ENCODE measurements at places on chromosomes 5 and 9.
A peak's percentile ranks its signal among the peaks of the same experiment; 100 is the strongest.

- DNase-seq = peak; percentile 3
These were observed 183.2 kb downstream of the FRMD3 start for GRCh38 chr9:83355024-83355444.

GRCh38 chr5:122183788-122184170 is 54.4 kb downstream of the ZNF474 start:
- DNase-seq = no peak

DNA sequence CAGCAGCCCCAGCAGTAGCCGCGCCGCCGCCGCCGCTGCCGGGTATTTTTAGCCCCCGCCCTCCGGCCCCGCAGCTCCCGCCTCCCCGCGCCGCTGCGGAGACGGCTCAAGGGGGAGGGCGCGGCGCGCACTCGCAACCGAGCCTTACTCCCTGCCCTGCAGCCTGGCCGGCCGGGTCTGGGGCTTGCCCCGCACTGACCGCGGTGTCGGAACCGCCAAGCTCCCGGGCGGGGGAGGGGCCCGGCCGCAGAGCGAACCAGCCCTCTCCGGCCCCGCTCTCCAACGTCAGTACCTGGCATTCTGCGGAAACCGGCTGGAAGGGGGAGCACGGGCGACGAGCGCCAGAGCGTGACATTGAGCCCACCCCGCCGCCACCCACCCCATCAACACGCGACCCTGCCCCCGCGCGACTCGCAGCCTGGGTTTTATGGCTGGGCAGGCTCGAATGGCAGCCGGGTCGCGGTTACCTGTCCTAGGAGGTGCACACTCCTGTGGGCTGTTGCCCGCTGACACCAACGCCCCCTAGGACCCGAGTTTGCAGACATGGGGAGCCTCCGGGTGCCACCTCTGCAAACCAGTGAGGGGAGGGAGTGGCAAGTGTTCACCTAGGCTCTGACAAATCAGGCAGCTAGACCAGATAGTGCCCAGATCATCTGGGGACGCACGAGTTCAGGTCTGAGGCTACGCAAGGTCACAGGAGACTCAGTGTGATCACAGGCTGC is at the start of gene ACSL6:
Gene ACSL6 (minus strand): TSS at position 37 of the 722 bp plus-strand sequence. CDS start 105 bp downstream, outside the sequence.
- no peak for DNase-seq

DNA sequence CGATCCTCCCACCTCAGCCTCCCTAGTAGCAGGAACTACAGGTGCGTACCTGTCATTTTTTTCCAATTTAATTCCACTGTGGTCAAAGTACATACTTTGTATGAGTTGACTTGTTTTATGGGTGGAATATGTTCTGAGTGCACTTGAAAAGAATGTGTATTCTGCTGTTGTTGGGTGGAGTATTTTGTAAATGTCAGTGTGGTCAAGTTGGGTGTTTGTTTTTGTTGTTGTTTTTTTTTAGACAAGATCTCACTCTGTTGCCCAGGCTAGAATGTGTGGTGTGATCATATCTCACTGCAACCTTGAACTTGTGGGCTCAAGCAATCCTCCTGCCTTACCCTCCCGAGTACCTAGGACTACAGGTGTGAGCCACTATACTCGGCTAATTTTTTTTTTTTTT is 17.9 kb downstream of the SLC25A25 start:
- no peak for DNase-seq

DNA sequence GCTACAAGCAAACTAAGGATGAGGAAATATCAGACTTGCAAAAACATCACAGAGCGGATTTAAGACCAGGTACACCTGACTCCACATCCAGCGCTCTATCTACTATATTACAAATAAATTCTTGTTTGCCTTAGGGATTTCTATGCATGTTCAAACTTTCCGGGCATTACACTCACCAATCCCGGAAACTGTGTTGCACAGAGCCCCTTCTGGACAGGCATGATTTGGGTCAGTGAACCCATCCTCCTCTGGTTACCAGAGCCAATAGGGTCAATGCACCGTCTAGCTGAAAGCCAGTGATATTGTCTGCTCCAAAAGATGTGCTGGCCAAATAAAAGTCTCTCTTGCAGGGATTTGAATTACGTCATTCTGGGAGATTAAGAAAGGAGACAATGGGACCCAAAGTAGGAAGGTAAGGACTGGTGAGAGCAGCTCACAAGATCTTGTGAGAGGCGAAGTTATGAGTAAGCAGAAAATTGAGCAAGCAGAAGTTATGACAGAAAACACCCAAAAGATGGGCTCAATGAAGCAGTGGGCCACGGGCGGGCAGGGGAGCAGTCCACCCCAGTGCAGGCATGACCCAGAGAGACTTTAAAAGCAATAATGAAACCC is 155.8 kb upstream of the RAI14 start:
- peak; percentile 62 for DNase-seq

GRCh38 chr9:74036549-74037231 is 460.4 kb upstream of the RORB start:
- peak; percentile 73 for DNase-seq

- DNase-seq = peak; percentile 70
These were observed 498.6 kb upstream of the GRIN3A start for GRCh38 chr9:102237094-102237493.

GRCh38 chr5:84131372-84131771 is 253.3 kb downstream of the EDIL3 start:
- DNase-seq = no peak

GRCh38 chr5:131548176-131548575 is 86.9 kb downstream of the RAPGEF6 start:
- DNase-seq = no peak

GRCh38 chr5:74081126-74081525 is 455.1 kb downstream of the ARHGEF28 start:
- DNase-seq = no peak

DNA sequence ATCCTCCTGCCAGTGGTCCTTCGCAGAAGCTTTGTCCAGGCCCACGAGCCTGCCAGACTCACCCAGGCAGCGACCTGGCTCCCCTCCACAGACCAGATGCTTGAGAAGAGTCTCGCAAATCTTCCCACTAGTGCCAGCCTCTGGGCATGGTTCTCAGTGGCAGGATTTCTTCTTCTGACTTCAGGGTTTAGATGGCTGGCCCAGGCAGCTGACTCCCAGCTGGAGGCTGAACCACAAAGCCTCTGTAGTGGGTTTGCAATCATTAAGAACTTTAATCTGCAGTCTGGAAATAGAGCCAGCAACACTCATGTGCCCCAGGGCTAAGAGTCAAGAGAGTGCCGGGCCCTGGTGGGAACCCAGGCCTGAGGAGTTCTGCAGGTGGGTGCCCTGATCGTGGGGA is 90.6 kb upstream of the ICE1 start:
- no peak for DNase-seq

- DNase-seq = no peak
These were observed 131.3 kb downstream of the GLIS3 start for GRCh38 chr9:4168526-4168925.

GRCh38 chr5:78627175-78627574 is 21.4 kb downstream of the LHFPL2 start:
- peak; percentile 35 for DNase-seq

GRCh38 chr5:499233-500209 is 24.7 kb downstream of the SLC9A3 start:
- no peak for DNase-seq

GRCh38 chr5:154179846-154180710 is 10.5 kb upstream of the GALNT10 start:
- DNase-seq = peak; percentile 45

DNA sequence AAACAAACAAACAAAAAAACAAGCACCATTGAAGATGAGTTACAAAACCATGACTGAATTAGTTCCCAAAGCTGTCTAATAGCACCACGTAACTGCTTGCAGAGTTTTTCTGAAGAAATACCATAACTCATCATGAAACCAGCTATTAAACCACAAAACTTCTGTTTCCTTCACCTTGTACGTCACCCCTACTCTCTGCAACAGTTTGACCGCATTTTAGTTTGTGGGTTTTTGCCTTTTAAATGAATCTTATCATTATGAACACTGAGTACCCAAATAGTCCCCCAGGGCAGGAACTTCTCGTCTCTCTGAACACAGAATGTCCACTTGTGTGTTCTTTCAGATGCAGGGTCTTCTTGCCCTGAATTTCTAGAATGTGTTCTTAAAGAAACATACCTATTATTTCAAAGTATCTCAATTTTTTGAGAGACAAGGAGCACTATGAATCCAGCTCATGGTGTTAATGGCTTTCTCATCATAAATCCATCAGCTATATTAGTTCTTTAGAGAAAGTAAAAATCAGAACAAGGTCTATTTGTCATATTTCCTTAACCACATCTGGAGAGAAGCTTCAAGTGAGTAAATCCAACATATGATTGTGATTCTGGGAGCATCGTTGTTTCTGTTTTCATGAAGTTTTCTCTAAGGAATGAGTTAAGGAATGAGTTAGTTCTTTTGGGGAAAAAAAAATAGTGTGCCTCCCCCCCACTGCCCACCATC is 210.6 kb downstream of the AUH start:
- DNase-seq = peak; percentile 98

- no peak for DNase-seq
These were observed 11.9 kb downstream of the MSX2 start for GRCh38 chr5:174736331-174736721.

- peak; percentile 63 for DNase-seq
These were observed 144.9 kb downstream of the MYO10 start for GRCh38 chr5:16791036-16791705.

DNA sequence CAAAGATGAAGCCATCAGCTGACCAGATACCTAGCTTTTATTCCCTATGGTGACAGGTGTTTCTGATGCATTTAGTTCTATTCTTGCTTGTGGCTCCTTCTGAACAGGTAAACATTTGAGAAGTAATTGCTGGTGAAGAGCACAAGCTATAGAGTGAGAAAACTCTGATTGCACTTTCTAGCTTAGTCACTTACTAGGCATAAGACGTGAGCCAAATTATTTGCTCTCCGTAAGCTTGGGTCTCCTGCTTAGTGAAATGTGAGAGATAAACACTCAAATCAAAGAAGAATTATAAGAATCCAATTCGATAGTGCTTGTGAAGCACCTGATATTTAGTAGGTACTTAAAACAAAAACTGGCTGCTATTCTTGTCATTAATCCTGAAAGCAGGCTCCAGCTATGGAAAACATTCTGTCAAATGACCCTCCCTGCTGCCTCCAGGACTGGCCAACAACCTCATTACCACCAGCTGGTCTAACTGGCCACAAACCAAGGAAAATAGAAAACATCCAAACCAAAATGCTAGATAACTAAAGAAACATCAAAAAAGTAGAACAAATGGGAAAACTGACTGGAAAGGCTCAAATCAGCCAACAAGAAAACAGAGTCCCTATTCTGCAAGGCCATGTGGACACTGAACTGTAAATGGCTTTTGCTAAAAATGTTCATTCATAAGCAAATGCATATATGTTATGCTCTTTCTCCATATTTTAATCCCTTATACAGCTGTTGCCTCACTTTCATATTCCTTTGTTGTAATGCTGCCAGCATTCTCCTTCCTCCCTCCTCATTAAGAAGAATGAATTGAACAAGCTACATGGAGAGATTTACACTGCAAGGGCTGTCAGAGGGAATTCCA is 616.1 kb downstream of the DTWD2 start:
- DNase-seq = no peak

DNA sequence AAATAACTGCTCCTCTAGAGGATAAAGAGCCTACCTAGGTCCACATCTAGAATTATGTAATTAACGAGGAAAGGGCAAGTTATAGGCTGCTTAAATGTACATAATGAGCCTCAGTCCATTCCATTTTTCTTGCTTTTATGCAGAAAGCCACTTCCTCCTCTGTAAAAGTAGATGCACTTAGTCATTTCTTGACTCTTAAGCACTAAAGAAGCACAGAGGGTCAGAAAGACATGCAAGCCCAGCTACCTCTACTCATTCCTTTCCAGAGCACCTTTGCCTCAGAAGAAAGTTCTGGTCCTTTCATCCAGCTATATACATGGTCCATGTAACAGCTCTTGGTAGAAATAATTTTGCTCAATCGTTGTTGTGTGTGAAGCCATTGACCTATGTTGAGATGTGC is 308.0 kb upstream of the NREP start:
- peak; percentile 8 for DNase-seq

DNA sequence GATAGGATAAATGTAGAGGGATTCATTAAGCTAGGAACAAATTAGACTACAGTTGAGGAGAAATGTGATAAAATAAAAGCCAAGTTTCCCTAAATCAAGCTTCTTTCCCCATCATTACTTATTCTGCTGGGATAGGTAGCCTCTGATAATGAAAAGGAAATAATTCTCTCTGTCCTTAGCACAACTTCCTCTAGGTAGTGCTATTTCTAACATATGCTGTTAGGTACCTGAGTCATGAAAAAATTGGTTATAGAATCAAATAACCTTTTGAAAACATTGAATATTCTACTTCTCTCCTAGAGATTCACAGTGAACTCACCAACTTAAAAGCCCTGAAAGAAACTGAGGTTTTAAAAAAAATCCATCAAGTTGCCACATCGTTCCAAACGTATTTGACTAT is 1793.1 kb downstream of the EFNA5 start:
- no peak for DNase-seq

- peak; percentile 58 for DNase-seq
These were observed 146.4 kb downstream of the HACD4 start for GRCh38 chr9:20884985-20885593.

GRCh38 chr9:35980289-35981011 is 22.5 kb upstream of the OR2S2 start:
- no peak for DNase-seq

GRCh38 chr5:83503662-83504061 is 32.1 kb downstream of the VCAN start:
- no peak for DNase-seq

DNA sequence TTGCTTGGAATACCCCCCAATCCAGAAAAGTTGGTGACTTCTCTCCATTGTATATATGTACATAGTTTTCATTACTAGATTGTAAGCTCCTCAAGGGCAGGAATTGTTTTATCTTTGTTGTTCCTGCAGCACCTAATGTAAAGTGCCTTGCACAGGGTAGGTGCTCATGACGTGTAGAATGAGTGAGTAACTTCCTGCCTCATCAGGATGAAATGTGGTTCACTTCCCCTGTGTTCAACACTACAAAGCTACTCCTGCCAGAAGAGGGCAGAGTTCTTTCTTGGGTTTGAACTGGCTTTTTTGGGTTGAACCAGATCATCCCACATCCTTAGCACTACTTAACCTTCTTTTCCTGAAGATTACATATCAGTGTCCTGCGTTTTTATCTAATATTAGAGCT is 23.9 kb downstream of the GTF3C4 start:
- peak; percentile 49 for DNase-seq

GRCh38 chr5:41966401-41967105 is 41.5 kb downstream of the FBXO4 start:
- no peak for DNase-seq

DNA sequence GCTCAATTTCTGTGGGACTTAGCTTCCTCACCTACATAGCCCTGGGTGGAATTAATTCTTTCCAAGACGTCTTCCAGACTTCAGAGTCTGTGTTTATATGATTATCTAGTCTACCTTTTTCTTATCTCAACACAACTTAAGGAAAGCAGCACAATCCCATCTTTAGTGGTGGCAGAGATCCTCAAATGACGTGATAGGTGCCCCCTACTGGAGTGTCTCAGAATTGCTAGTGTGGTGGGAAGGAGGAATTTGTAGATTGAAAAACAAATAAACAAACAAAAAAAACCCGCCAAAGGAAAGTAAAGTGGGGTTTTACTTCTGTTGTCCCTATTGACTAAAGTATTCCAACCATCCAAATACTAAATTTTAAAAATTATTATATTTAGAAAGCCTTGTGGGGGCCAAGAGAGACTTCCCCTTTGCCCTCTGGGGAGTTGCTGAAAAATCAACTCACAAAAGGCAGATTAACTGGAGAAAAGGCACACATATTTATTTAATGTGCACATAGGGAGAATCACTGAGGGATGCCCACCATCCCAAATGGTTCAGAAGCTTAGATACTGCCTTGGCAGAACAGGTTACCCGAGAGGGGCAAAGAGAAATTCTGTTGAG is 283.3 kb downstream of the TMEM167A start:
- peak; percentile 1 for DNase-seq

Data from MV-4-11 (cell line).